SK-MEL-5 (cell line): ENCODE measurements at places on chromosomes 6 and 20. TPM values are rescaled to one million over a fixed set of nuclear protein-coding genes. Genes with fewer than 3 reads are reported as not detected.

Gene PI3
- 0.40 and 0.56 TPM in 2 replicates for total RNA-seq

Gene UTRN
- 19.4 and 25.5 TPM in 2 replicates for total RNA-seq

Gene CAPN11
- not detected in 2 replicates for total RNA-seq

Gene ZNF311
- total RNA-seq: not detected in 2 replicates

Gene QRSL1
- total RNA-seq: 11.8 and 17.3 TPM in 2 replicates

Gene CRISP3
- not detected in 2 replicates for total RNA-seq

Gene FAM209A
- total RNA-seq: not detected in 2 replicates

Gene OR10C1
- total RNA-seq: not detected in 2 replicates

Gene NTSR1
- total RNA-seq: not detected in 2 replicates

Gene LY6G6D
- not detected in 2 replicates for total RNA-seq

Gene RPP21
- 38.9 and 42.7 TPM in 2 replicates for total RNA-seq

Gene TMEM244
- not detected in 2 replicates for total RNA-seq

Gene CCND3
- 26.9 and 31.8 TPM in 2 replicates for total RNA-seq

Gene LY86
- total RNA-seq: not detected in 2 replicates

Gene HLA-DRB5
- total RNA-seq: 0.29 and 0.58 TPM in 2 replicates

Gene ELOVL4
- total RNA-seq: 4.3 and 4.7 TPM in 2 replicates

Gene MOG
- total RNA-seq: not detected in 2 replicates

Gene MLIP
- total RNA-seq: 16.6 and 23.9 TPM in 2 replicates

Gene MCM9
- 10.5 and 15.8 TPM in 2 replicates for total RNA-seq

Gene PRPH2
- total RNA-seq: not detected in 2 replicates

Gene OR2B6
- not detected in 2 replicates for total RNA-seq

Gene ZHX3
- total RNA-seq: 7.3 and 10.6 TPM in 2 replicates

Gene TSBP1
- total RNA-seq: not detected in 2 replicates

Gene KCNB1
- total RNA-seq: 0.05 TPM in 1 of 2 replicates, not detected in the other

Gene BPIFB4
- total RNA-seq: not detected in 2 replicates

Gene TOX2
- total RNA-seq: 0.37 and 0.51 TPM in 2 replicates

Gene PROKR2
- not detected in 2 replicates for total RNA-seq

Gene BMP6
- 0.05 TPM in 2 replicates for total RNA-seq

Gene POPDC3
- total RNA-seq: 67.5 and 69.1 TPM in 2 replicates

Gene EEF1A2
- total RNA-seq: 31.7 and 32.6 TPM in 2 replicates

Gene HLA-DPA1
- 7.1 and 8.7 TPM in 2 replicates for total RNA-seq

Gene HSPA1L
- 0.29 TPM in 2 replicates for total RNA-seq

Gene MYLK2
- not detected in 2 replicates for total RNA-seq

Gene CRIP3
- not detected in 2 replicates for total RNA-seq

Gene SLC26A8
- not detected in 2 replicates for total RNA-seq

Gene BANF2
- not detected in 2 replicates for total RNA-seq

Gene VWA7
- total RNA-seq: not detected in 2 replicates

Gene PLCB4
- 15.8 and 16.1 TPM in 2 replicates for total RNA-seq

Gene B3GALT4
- total RNA-seq: 0.83 and 1.0 TPM in 2 replicates

Gene PDRG1
- 12.2 and 13.9 TPM in 2 replicates for total RNA-seq

Gene SLC32A1
- total RNA-seq: not detected in 2 replicates

Gene RSPO3
- total RNA-seq: not detected in 2 replicates

Gene TGM3
- not detected in 2 replicates for total RNA-seq

Gene GPLD1
- 0.55 and 1.1 TPM in 2 replicates for total RNA-seq

Gene TLDC2
- not detected in 2 replicates for total RNA-seq

Gene PCED1A
- total RNA-seq: 17.2 and 22.6 TPM in 2 replicates

Gene ANKEF1
- 1.4 and 2.8 TPM in 2 replicates for total RNA-seq

Gene GPRC6A
- not detected in 2 replicates for total RNA-seq

Gene TEAD3
- total RNA-seq: 1.8 and 2.7 TPM in 2 replicates

Gene SLC35B2
- 334 and 361 TPM in 2 replicates for total RNA-seq

Gene CPXM1
- 0.48 and 0.98 TPM in 2 replicates for total RNA-seq

Gene GJE1
- not detected in 2 replicates for total RNA-seq

Gene GLP1R
- not detected in 2 replicates for total RNA-seq
